Uterine smooth muscle cell (primary cell): ENCODE measurements at places on chromosomes 3 and 15. TPM values are rescaled to one million over a fixed set of nuclear protein-coding genes. Genes with fewer than 3 reads are reported as not detected.

WDR49 gene
- total RNA-seq: under 0.01 and 0.25 TPM in 2 replicates

KNG1 gene
- total RNA-seq: not detected in 2 replicates

PLCD1 gene
- total RNA-seq: 11.8 and 26.6 TPM in 2 replicates

TMEM45A gene
- 18.7 and 39.0 TPM in 2 replicates for total RNA-seq

ESYT3 gene
- total RNA-seq: 4.5 and 6.5 TPM in 2 replicates

HMCES gene
- 20.6 and 33.1 TPM in 2 replicates for total RNA-seq

IL20RB gene
- 1.8 and 3.2 TPM in 2 replicates for total RNA-seq

ELL3 gene
- 2.7 and 3.1 TPM in 2 replicates for total RNA-seq

RPP25 gene
- total RNA-seq: 2.1 and 2.9 TPM in 2 replicates

RPLP1 gene
- total RNA-seq: 53.8 and 64.7 TPM in 2 replicates

USP8 gene
- 56.9 and 57.0 TPM in 2 replicates for total RNA-seq

ROPN1B gene
- not detected in 2 replicates for total RNA-seq

CYP1A2 gene
- not detected in 2 replicates for total RNA-seq

FMN1 gene
- 5.5 and 11.0 TPM in 2 replicates for total RNA-seq

FEZF2 gene
- not detected in 2 replicates for total RNA-seq

TRIM71 gene
- total RNA-seq: not detected in 2 replicates

DRD3 gene
- not detected in 2 replicates for total RNA-seq

GABRB3 gene
- 1.2 and 2.7 TPM in 2 replicates for total RNA-seq

PPP1R14D gene
- not detected in 2 replicates for total RNA-seq

GPR62 gene
- total RNA-seq: 0.12 TPM in 1 of 2 replicates, not detected in the other

ZPLD1 gene
- total RNA-seq: 0.62 TPM in 1 of 2 replicates, not detected in the other

TNFSF10 gene
- total RNA-seq: 1.4 and 2.0 TPM in 2 replicates

IGF2BP2 gene
- total RNA-seq: 50.6 and 52.6 TPM in 2 replicates

EPHB3 gene
- total RNA-seq: 4.5 and 8.5 TPM in 2 replicates

IL17RD gene
- total RNA-seq: 6.5 and 11.6 TPM in 2 replicates

GOLGA8J gene
- total RNA-seq: under 0.01 and 0.11 TPM in 2 replicates

TNFAIP8L3 gene
- total RNA-seq: 8.6 and 13.0 TPM in 2 replicates

CCR3 gene
- not detected in 2 replicates for total RNA-seq

STRIT1 gene
- not detected in 2 replicates for total RNA-seq

DUOX2 gene
- total RNA-seq: under 0.01 TPM in 1 of 2 replicates, not detected in the other

DUOXA2 gene
- total RNA-seq: not detected in 2 replicates

GNAT1 gene
- not detected in 2 replicates for total RNA-seq

ATP13A5 gene
- not detected in 2 replicates for total RNA-seq

NEDD4 gene
- 43.6 and 53.1 TPM in 2 replicates for total RNA-seq
